ENCODE measurements at places on chromosomes 13 and 19.

GRCh38 chr13:65844266-65844841, 1385.8 kb downstream of the PCDH9 start:
- DNase-seq = no peak

DNA sequence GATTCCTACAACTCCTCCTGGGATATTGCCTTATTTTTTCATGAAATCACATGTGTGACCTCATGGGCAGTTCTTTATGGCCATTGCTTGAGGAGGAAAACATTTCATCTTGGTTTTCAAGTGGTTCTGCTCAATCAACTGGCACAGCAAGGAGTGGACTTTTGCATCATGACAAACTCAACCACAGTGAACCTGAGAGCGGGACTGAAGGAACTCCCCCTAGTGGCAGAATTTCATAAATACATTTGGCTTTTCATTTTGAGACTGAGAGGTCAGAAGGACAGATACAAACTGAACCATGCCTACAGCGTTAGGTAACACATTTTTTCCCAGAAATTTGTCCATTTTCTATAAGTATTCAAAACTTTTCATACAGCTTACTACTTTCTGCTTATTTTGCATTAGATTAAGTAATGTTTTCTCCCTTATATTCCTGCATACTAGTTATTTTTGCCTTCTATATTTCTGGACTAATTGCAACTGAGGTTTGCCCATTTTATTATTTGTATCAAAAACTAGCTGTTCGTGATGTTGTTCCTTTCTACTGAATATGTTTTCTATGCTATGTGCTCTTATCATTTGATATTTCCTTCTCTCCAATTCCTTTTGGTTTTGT, 13.4 kb upstream of the SIGLEC12 start:
- peak; percentile 62 for DNase-seq

DNA sequence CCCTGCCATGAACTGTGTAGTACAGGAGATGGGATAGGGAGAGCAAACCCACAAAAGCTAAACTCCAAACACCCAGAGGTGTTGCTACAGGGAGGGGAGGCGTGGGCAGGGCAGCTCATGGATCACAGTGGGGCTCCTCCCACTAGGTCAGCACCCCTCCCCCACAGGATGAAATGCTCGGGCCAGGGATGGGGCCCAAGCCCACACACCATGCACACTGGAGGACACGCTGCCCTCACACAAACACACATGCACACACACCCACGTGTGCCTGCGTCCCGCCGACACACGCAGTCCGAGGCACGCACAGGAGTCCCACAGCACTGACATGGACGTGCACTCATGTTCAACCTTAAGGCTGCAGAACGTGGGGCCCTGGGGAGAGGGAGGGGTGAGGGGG, 6.0 kb upstream of the CCNP start:
- DNase-seq = no peak

DNA sequence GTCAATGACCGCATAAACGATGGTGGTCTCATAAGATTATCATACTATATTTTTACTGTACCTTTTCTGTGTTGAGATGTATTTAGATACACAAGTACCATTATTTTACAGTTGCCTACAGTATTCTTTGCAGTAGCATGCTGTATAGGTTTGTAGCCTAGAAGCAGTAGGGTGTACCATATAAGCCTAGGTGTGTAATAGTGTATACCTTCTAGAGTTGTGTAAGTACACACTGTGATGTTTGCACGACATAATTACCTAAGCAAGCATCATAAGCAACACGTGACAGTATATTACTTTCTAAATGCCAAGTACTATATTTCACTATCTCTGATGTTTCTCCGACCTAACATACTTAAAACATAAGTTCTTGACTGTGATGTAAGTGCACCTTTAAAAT, 2.7 kb downstream of the LPAR6 start:
- peak; percentile 42 for DNase-seq

DNA sequence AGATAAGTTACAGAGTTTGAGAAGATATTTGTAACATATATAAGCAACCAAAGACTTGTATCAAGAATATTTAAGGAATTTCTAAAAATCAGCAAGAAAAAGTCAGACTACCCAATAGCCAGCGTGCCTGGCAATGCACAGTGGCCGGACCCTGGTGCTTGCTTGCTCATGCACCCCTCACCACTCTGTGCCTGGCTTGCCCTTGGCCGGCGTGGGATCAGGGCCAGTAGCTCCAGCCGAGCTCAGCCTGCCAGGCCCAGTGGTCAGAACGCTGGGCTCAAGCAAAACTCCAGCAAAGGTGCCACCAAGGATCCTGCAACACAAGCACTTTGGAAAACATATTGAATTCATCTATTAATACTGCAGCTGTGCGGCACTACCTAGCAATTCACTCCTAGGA, 95.1 kb downstream of the KATNAL1 start:
- DNase-seq = no peak

- no peak for DNase-seq
Observed at GRCh38 chr19:55149078-55150003, at the start of gene TNNT1. Gene TNNT1 (minus strand): TSS chr19:55149206. CDS start chr19:55147157, 2,049 bp downstream.

- no peak for DNase-seq
Observed at GRCh38 chr19:2775556-2776430, 7.3 kb downstream of the SGTA start.

- peak; percentile 98 for DNase-seq
Observed at GRCh38 chr13:30829145-30829832, 76.8 kb upstream of the MEDAG start.

- peak; percentile 79 for DNase-seq
Observed at GRCh38 chr19:42281146-42281826, 12.2 kb downstream of the CIC start.

DNA sequence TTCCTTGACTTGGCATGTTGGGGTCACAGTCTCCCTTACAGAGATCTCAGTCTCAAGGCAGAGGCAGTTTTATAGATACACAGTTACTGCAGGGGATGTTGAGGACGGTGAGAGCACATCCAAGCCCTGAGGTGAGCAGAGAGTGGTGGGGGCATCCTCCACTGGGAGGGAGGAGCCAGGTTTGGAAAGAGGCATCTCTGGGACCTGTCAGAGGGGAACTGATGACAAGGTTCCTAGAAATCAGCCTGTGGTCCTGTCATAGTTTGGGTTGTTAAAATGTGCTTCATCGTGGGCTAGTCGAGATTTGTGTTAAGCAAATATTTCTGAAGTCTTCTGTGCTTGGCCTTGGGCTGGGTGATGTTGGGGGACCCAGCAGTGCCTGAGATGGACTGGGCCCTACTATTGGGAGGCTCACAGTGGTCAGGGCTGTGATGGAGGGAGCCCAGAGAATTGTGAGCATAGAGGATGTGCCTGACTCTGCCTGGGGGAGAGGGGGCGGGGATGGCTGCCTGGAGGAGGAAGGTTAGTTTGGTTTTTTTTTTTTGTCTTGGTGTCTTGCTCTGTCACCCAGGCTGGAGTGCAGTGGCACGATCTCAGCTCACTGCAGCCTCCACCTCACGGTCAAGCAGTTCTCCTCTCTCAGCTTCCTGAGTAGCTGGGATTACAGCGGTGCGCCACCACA, 3.9 kb downstream of the SUPT5H start:
- DNase-seq = no peak

- peak; percentile 16 for DNase-seq
Observed at GRCh38 chr13:22040810-22041364, 370.0 kb downstream of the FGF9 start.

DNA sequence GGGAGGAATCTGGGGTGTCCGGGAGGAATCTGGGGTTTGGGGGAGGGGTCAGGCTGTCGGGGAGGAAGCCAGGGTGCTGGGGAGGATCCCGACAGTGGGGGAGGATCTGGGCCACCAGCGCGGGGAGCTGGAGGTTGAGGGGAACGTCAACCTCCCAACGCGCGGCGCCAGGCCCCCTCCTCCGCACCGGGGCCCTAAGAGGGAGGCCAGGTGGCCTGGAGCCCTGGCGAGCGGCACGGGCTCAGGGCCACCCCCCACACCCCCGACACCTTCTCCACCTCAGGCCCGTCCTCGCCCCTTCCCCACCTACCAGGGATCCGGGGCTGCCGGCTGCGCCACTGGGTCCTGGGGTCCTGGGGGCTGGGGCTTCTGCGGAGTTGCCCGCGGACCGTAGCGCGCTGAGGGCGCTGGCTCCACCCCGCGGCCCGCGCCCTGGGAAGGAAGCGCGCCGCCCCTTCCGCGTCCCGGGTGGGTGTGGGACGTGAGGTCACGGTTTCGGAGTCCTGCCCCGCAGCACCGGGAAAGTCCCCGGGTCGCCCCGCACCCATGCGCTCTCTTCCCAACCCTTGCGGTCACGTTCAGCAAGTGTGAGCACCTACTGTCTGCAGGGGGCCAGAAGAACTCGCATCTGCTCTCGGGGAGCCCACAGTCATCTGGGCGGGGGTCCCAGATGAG, at the start of gene TICAM1:
TICAM1 (minus strand) TSS at position 409 of the 675 bp plus-strand sequence. CDS start 13,335 bp downstream, outside the sequence.
- peak; percentile 92 for DNase-seq

All from epithelial cell of esophagus (primary cell).